OCI-LY7 (cell line): ENCODE measurements at places on chromosomes 11 and 22. TPM values are rescaled to one million over a fixed set of nuclear protein-coding genes. Genes with fewer than 3 reads are reported as not detected.

FAT3 gene
- total RNA-seq = not detected in 2 replicates

OR51L1 gene
- total RNA-seq = not detected in 2 replicates

PRG2 gene
- total RNA-seq = 1.1 and 1.2 TPM in 2 replicates

MAPK1 gene
- total RNA-seq = 75.4 and 79.8 TPM in 2 replicates

RAG2 gene
- not detected in 2 replicates for total RNA-seq

RFPL2 gene
- total RNA-seq = not detected in 2 replicates

AQP11 gene
- total RNA-seq = not detected in 2 replicates

RIC3 gene
- total RNA-seq = not detected in 2 replicates
